Activated naive CD4-positive, alpha-beta T cell treated with anti-CD3 and anti-CD28 coated beads for 36 hours (primary cell): ENCODE measurements at places on chromosomes 6 and 20. TPM values are rescaled to one million over a fixed set of nuclear protein-coding genes. Genes with fewer than 3 reads are reported as not detected.

MUCL3 gene
- total RNA-seq: not detected

SNAP91 gene
- total RNA-seq: not detected

PTPRA gene
- 32.7 TPM for total RNA-seq

EPB41L1 gene
- total RNA-seq: 0.57 TPM

FNDC11 gene
- total RNA-seq: 0.10 TPM

SALL4 gene
- total RNA-seq: not detected

LGSN gene
- total RNA-seq: not detected

OR2B6 gene
- total RNA-seq: not detected

BCAS1 gene
- total RNA-seq: 0.05 TPM

TNF gene
- total RNA-seq: 33.2 TPM

ME1 gene
- total RNA-seq: not detected

AMD1 gene
- total RNA-seq: 75.3 TPM

PKIB gene
- total RNA-seq: not detected

PGC gene
- not detected for total RNA-seq

CFAP206 gene
- total RNA-seq: not detected

TRIM26 gene
- total RNA-seq: 36.8 TPM

GRCh38 chr20:50338479-50339391 is 148.1 kb downstream of the CEBPB start:
- peak overlapping the region; percentile 92 for H3K27ac ChIP-seq
- H3K4me1 ChIP-seq: peaks cover 36% of the 10 kb centered on the region
- DNase-seq: peak; percentile 88
- no peaks in the 10 kb centered on the region for H3K36me3 ChIP-seq
- no peaks in the 10 kb centered on the region for H3K27me3 ChIP-seq
- peak overlapping the region; percentile 53 for H3K4me3 ChIP-seq

GRCh38 chr20:4769328-4769727 is 47.6 kb downstream of the PRND start:
- no peak overlapping the region for H3K27ac ChIP-seq
- no peaks in the 10 kb centered on the region for H3K27me3 ChIP-seq
- H3K36me3 ChIP-seq: peaks cover 6% of the 10 kb centered on the region
- H3K4me3 ChIP-seq: no peak overlapping the region
- DNase-seq: no peak
- H3K4me1 ChIP-seq: no peaks in the 10 kb centered on the region

DNA sequence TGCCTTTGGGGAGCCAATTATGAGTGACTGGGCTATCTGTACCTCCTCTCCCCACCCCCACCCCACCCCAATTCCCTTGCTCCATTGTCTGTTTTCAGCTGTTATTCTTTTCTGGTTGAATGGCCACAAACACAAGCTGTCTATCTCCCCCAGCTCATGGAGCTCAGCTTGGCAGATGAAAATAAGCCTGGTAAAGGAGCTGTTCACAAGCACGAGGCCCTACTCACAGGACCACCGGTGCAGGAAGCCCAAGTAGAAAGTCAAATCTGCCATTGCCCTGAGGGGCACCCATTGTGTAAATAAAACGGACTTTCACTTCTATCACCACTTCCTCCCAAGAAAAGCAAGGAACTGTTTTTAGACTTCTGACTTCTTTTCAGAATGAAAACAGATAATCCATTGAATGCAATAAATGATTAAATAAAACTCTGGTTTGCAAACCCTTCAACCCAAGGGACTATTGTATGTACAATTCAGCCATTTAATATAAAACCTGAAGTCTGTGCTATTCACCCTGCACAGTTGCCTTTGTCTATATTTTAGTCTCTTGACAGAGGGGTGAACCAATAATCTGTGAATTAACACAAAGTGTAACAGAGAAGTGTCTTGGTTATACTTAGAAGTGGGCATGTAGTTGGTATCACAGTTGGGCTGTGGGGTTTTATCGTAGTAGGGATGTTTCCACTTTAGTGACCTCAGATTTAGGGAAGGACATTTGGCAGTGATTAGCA is 27.7 kb downstream of the RIPOR2 start:
- H3K4me1 ChIP-seq: peaks cover 71% of the 10 kb centered on the region
- H3K27me3 ChIP-seq: no peaks in the 10 kb centered on the region
- H3K36me3 ChIP-seq: peaks cover 43% of the 10 kb centered on the region
- DNase-seq: no peak
- H3K27ac ChIP-seq: peak overlapping the region; percentile 96

- no peak overlapping the region for H3K4me3 ChIP-seq
- H3K27ac ChIP-seq: no peak overlapping the region
- no peaks in the 10 kb centered on the region for H3K36me3 ChIP-seq
These were observed 117.0 kb downstream of the ME1 start for GRCh38 chr6:83313882-83314281.

GRCh38 chr6:150541576-150541975 is 58.1 kb upstream of the PLEKHG1 start:
- H3K27ac ChIP-seq: no peak overlapping the region
- H3K4me3 ChIP-seq: no peak overlapping the region
- no peaks in the 10 kb centered on the region for H3K4me1 ChIP-seq

DNA sequence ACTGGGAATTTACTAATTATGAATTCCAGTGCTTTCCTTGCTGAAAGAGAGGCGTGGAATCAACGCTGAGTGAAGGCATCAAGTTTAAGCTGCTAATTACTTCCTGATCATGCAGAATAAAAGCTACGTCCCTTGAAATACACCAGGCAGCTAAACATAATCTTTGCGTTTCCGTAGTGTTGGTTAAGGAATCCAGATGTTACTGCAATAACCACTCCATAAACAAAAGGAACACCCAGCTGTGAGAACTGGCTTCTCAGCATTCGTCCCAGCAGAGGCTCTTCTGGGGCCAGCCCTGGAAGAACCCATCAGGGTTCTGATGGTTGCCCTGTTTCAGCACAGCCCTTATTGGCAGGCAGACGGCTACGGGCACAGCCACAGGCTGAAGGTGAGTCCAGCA is 111.4 kb downstream of the CDH26 start:
- no peak overlapping the region for H3K27ac ChIP-seq
- H3K4me3 ChIP-seq: no peak overlapping the region
- H3K4me1 ChIP-seq: peaks cover 3% of the 10 kb centered on the region
- H3K36me3 ChIP-seq: no peaks in the 10 kb centered on the region
- no peak for DNase-seq

DNA sequence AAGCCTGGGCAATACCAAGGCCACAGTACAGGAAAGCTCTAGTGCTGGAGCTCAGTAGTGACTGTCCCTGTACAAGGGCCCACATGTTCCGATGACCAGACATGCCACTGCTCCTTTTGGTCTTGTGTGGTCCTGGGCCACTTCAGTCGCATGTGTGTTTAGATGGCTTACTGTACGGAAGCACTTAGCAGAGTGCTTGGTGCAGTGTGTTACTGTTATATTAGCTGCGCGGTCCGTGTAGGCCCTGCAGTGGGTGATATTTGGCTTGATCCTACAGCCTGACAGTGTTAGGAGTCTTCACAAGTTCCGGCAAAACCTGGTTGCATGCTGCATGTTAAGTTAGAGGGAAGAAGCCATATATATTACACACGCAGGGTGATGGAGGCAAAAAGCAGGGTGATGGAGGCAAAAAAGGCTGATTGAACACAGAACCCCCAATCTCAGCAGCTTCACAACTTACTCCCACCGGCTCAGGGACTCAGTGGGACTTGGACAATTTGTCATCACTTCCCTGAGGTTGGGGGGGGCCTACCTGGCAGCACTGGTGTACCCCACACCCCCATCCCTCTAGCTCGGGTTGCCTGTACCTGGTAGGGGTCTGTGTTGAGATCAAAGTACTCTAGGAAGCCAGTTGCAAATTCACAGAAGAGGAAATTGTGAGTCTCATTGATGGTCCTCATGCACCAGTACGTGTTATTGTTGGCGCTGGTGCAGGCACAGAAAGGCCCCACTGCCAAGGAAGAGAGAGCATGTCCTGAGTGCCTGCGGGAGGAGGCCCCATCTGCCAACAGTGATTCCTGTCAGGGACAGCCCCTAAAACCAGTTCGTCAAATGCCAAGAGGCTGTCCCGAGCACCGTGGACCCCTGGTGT is 122.6 kb downstream of the SULF2 start:
- H3K27ac ChIP-seq: peak overlapping the region; percentile 26
- H3K4me3 ChIP-seq: no peak overlapping the region
- H3K27me3 ChIP-seq: no peaks in the 10 kb centered on the region
- H3K36me3 ChIP-seq: no peaks in the 10 kb centered on the region
- H3K4me1 ChIP-seq: no peaks in the 10 kb centered on the region

GRCh38 chr6:13985663-13986325 is 61.0 kb downstream of the RNF182 start:
- H3K27me3 ChIP-seq: peaks cover 37% of the 10 kb centered on the region
- DNase-seq: no peak
- H3K27ac ChIP-seq: no peak overlapping the region
- H3K36me3 ChIP-seq: no peaks in the 10 kb centered on the region
- H3K4me1 ChIP-seq: no peaks in the 10 kb centered on the region
- no peak overlapping the region for H3K4me3 ChIP-seq

- no peak for DNase-seq
- no peaks in the 10 kb centered on the region for H3K36me3 ChIP-seq
- H3K27ac ChIP-seq: no peak overlapping the region
- H3K4me1 ChIP-seq: peaks cover 9% of the 10 kb centered on the region
- peaks cover 24% of the 10 kb centered on the region for H3K27me3 ChIP-seq
- no peak overlapping the region for H3K4me3 ChIP-seq
These were observed 15.9 kb downstream of the IL20RA start for GRCh38 chr6:137028912-137029311.

DNA sequence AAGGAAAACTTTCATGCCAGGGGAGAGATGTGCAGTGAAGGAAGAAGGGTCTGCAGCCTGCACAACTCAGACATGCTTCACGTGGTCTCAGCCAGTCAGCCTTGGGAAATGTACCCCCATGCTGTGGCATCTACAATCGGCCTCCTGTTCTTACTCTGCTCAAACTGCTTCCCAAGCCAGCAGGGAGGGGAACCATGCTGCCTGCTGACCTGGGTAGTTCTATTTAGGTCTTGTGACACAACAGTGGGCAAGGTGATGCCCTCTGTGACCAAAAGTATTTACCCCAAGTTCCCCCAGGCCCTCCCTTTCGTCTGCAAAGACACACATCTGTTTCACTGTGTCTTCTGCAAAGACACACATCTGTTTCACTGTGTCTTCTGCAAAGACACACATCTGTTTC is 106.9 kb downstream of the SLC23A2 start:
- H3K27ac ChIP-seq: no peak overlapping the region
- no peaks in the 10 kb centered on the region for H3K27me3 ChIP-seq
- no peak for DNase-seq
- peaks cover 2% of the 10 kb centered on the region for H3K4me1 ChIP-seq

DNA sequence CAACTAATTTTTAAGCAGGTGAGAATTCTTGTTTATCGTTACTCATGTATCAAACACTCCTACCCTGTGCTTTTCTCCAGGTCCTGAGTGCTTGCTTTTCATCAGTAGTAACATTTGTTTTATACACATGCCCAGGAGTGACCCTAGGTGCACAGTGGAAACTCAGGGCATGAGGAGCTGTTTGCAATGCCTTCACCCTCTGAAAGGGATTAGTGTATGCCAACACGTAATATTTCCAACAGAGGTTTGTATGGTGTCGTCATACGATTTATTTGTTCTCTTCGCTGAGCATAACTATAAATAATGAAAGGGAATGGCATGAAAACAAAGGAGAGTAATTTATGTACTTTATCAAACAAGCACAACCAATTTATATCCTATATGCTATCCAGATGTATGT is 537.4 kb upstream of the MMS22L start:
- H3K4me1 ChIP-seq: no peaks in the 10 kb centered on the region
- H3K36me3 ChIP-seq: no peaks in the 10 kb centered on the region
- no peaks in the 10 kb centered on the region for H3K27me3 ChIP-seq

GRCh38 chr6:25068866-25069265 is 133.1 kb upstream of the RIPOR2 start:
- no peak overlapping the region for H3K27ac ChIP-seq

GRCh38 chr6:110981202-110981600 is 637 bp upstream of the RPF2 start:
- peaks cover 38% of the 10 kb centered on the region for H3K4me1 ChIP-seq
- H3K27me3 ChIP-seq: no peaks in the 10 kb centered on the region
- H3K27ac ChIP-seq: peak overlapping the region; percentile 96
- H3K36me3 ChIP-seq: peaks cover 26% of the 10 kb centered on the region
- H3K4me3 ChIP-seq: peak overlapping the region; percentile 96

GRCh38 chr6:100379386-100379785 is 85.3 kb downstream of the SIM1 start:
- DNase-seq: no peak
- H3K36me3 ChIP-seq: no peaks in the 10 kb centered on the region
- no peak overlapping the region for H3K27ac ChIP-seq
- H3K4me3 ChIP-seq: no peak overlapping the region
- H3K27me3 ChIP-seq: peaks cover 5% of the 10 kb centered on the region

DNA sequence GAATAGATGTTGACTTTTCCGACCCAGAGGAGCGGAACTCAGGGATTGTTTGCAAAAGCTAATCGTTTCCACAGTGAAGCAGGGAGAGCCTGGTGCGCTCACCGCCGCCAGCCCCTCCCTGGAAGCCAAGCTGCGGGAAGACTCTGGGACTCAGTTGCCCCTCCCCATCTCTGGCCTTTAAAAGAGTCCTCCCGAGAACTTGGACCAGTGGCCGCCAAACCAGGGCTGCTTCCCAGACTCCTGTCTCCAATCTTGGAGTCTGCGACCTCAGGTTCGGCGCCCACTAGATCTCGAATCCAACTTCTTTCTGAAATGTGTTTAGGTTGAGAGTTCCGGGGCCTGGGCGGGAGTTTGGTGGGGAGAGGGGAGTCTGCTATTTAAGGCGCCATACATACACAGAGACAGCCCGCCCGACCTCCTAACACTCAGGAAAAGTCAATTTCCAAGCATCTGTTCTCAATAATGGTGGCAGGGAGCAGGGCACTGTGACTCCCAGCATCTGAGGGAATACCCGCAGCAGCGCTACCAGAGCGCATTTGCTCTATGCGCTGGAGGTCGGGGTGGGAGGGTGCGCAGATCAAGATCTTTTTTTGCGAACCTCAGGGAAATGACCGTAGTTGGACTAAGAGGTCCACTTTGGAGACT is 800 bp upstream of the GRIK2 start:
- DNase-seq: no peak
- peaks cover 3% of the 10 kb centered on the region for H3K4me1 ChIP-seq
- H3K4me3 ChIP-seq: no peak overlapping the region
- H3K36me3 ChIP-seq: no peaks in the 10 kb centered on the region
- H3K27me3 ChIP-seq: peaks cover 50% of the 10 kb centered on the region

DNA sequence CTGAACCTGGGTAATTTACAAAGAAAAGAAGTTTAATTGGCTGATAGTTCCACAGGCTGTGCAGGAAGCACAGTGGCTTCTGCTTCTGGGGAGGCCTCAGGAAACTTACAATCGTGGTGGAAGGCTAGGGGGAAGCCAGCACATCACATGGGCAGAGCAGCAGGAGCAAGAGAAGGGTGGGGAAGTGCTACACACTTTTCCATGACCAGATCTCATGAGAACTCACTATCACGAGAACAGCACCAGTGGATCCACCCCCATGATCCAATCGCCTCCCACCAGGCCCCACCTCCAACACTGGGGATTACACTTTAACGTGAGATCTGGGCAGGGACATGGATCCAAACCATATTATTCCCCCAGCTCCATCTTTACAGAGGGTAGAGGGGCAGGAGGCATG is 166.4 kb downstream of the NFATC2 start:
- DNase-seq: no peak
- no peaks in the 10 kb centered on the region for H3K36me3 ChIP-seq
- no peak overlapping the region for H3K4me3 ChIP-seq
- peaks cover 1% of the 10 kb centered on the region for H3K4me1 ChIP-seq
